Activated CD4-positive, alpha-beta T cell treated with anti-CD3 and anti-CD28 coated beads, Interleukin-2, amount 50 U/mL, for 1 hour (primary cell): ENCODE measurements at places on chromosomes 3 and 15.

DNA sequence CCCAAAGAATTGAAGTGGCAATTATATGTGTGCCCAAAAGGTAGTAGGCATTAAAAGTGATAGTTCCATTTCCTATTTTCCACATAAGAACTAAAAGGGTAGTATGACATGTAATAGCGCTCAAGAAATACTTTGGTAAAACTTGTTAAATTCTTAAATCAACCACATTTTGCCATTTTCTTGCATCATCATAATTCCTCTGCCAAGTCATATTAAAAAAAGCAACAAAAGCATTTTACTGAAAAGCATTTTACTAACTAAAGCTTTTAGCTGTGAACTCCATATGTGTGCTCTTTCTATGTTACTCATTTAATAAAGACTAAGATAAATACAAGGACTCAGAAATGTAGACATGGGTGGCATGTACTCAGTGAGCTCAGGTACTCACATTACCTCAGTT lies 70.1 kb downstream of the GPR160 start:
- no peak for DNase-seq

DNA sequence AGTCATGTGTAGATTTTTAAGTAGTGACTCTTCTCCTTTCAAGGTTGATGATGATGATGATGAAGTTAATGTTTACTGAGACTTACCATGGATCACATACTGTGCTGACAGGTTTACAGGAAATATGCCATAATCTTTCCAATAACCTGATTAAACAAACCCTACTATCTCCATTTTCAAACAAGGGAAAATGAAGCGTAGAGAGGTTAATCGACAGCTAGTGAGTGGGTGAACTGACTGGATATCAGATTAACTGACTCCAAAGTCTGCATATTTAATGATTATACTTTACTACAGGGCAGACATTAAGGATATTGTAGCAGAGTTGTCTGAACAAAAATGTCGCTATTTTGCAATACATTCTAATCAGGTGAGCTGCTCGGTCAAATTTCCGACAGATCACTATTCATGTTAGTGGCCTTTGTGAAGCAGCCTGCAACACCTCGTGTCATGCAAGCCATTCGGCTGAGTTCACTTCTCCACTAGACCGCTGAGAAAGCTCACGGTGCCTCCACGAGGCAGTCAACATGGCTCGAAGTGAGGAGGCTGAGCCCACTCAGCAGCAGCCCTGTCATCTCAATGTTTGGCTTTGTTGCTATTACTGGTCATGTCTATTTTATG lies 264.2 kb downstream of the NFKBIZ start:
- DNase-seq = no peak

DNA sequence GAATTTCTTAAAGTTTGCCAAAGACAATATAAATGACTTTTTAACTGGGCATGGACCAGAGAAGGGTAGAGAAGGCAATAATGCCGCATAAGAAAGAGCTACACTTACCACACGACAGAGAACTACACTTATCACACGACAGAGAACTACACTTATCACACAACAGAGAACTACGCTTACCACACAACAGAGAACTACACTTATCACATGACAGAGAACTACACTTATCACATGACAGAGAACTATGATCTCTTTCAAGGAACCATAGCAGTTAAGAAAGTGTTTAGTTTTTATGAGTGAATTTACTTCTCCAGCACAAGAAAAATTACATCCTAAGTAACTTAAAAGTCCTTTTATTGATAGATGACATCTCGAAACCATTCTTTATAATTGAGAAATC lies 32.0 kb downstream of the DCUN1D1 start:
- DNase-seq = no peak

GRCh38 chr3:37096975-37097374 lies 77.4 kb downstream of the LRRFIP2 start:
- no peak for DNase-seq

DNA sequence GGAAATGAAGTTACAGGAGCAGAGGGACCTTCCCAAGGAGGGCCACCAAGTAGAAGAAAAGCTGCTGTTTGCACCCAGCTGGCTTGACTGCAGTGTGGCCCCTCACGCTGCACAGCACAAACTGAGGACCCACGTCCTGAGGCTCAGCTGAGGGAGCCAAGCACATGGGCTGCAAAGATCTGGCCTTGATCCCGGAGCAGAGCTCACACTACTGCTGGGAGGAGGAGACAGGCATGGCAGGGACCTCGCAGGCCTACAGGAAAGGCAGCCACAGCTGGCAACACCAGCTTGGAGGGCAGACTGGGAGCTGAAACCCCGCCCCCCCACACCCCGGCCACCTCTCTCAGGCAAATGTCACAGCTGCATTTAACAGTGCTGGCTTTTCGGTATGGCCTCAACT lies 39.7 kb downstream of the KLHL25 start:
- DNase-seq = no peak

DNA sequence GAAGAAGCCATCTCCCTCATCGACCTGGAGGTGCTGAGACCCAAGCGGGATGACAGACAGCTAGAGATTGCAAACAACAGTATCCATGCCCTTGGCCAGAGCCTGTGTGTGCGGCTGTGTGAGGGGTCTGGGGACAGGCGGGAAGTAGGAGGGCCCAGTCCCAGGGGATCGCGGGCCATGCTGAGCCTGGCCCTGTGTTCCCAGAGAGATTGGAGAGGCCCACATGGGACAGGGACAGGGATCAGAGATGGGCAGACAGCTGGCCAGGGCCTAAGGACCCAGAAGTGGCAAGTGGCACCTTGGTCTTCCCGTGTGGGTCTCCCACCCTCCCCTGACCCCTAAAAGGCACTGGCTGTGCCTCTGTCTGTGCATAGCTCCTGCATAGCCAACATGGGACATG lies 10.9 kb upstream of the RHO start:
- DNase-seq = no peak

DNA sequence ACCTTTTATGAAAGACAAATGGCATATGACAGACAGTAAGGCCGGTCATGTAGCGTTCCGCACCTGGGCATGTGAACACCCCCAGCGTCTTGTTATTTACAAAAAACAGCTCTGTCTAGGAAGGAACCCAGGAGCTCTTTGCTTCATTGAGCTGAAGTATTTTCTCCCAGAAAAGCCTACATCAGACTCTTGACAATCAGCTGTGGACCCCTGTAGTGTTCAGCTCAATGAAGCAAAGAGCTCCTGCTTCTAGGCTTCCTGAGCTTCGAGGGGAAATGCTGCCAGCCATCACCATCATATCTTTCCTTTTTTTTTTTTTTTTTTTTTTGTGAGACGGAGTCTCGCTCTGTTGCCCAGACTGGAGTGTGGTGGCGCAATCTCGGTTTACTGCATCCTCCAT lies 4.1 kb downstream of the ASB14 start:
- no peak for DNase-seq

- no peak for DNase-seq
These were observed 10.8 kb upstream of the PDE8A start for GRCh38 chr15:84970843-84971242.

GRCh38 chr3:172071780-172072330 lies 32.5 kb downstream of the FNDC3B start:
- DNase-seq = no peak

GRCh38 chr15:55277116-55277564 lies 12.5 kb downstream of the RAB27A start:
- peak; percentile 31 for DNase-seq

- DNase-seq = peak; percentile 30
These were observed 19.6 kb downstream of the VGLL4 start for GRCh38 chr3:11624161-11624560.

DNA sequence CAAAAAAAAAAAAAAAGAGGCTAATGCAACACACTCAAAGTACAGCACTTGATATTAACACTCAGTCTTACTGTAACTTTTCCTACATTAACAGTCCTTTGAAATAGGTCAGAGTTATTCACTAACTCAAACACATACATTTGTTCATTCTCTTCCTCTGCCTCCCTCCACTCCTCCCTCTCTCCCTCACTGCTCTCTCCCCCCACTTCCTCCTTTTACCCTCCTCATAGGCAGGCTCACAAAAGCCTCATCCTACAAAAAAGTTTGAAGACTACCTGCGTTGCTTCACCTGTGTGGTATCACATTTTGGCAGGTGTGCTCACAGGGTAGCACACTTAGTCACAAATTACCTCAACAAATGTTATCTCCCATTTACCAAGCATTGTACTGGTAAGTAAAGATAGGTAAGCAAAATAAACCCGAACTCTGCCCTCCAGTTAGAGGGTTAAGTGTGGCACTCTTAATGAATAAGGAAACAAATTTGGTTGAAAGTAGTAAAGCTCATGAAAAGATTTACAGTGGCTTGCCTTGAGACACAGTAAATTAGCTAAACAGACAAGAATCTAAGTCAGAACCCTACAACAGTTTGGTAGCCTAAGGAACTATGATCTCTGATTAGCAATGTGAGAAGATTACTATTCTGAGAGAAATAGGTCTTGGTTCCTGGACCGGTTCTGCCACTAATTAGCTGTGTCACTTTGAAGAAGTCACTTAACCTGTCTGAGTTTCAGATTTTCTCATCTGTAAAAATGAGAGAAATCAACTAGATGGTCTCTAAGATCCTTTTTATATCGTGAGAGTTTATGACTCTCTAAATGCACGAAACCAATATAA lies 151.0 kb upstream of the MLF1 start:
- DNase-seq = no peak

GRCh38 chr3:62252438-62253157 lies 120.8 kb downstream of the FEZF2 start:
- DNase-seq = no peak

GRCh38 chr3:174355505-174355904 lies 503.6 kb upstream of the NAALADL2 start:
- DNase-seq = no peak

- DNase-seq = no peak
These were observed 565.6 kb upstream of the AGTR1 start for GRCh38 chr3:148131990-148132638.

DNA sequence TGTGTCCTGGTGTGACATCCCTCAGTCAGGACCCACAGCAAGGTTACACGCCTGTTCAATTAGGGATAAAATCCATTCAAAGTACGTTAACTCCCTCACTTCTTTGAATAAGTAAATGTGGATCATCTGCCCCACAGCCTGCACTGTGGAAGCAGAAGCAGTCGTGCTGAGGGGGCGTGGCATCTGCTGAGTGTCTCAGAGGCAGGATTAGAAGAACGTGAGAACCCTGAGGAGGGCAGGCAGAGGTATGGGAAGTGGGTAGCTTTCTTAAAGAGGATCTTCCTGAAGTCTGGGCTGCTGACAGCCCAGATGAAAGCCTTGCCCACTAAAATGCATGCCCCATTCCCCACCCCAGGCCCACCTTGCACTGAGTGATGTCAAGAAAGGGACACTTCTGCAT lies 28.5 kb downstream of the CRABP1 start:
- DNase-seq = no peak

GRCh38 chr3:107660306-107660976 lies 137.7 kb downstream of the BBX start:
- DNase-seq = no peak

DNA sequence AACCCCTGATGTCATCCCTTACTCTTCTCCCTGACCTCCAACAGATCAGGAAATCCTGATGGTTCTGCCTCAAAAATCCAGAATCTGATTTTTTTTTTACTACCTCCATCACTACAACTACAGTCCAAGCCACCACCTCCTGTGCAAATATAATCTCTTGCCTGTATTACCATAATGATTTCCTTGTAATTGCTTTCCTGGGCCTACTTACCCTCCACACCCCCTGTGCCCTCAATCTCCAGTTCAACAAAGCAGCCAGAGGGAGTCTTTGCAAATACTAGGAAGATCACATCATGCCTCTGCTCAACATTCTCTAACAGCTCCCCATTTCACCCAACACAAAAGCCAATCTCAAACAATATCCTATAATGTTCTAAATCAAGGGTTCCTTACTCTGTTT lies 159.9 kb downstream of the FMN1 start:
- no peak for DNase-seq

DNA sequence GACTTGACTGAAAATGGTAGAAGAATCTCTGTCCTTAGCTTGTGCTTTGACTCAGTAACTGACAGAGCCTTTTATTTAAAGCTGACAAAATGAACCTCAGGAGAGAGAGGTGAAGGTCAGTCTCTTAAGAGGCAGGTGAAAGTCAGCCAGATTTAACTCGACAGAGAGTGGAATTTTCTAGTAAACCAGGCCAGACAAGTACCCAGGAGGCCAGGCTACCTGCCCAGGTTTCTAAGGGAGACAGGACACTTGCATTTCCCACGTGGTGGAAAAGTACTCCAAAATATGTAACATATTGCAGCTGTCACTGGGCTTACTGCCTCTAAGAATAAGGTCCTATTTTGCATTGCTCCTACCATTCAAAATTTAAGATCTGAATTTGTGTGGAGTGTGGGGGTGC lies 167.9 kb downstream of the FMN1 start:
- no peak for DNase-seq

DNA sequence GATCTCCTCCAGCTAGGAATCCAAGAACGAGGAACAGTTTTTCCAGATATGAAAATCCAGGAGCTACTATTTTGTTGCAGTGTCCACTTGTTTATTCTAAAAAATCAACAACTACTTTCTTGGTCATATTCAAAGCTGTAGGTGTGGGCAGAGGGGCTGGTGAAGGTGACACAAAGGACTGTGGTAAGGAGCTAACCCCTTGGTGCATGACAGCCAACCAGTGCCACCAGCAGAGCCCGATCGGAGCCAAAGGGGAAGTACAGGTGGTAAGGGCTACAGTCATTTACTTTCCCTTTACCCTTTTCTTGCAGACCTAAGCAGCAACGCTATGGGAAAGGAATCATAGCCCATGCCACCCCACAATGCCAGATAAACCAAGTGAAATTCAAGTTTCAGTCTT lies 30.7 kb downstream of the PLA1A start:
- no peak for DNase-seq

GRCh38 chr3:178370387-178370786 lies 165.8 kb upstream of the KCNMB2 start:
- no peak for DNase-seq

- DNase-seq = peak; percentile 47
These were observed 35.9 kb downstream of the HMCES start for GRCh38 chr3:129314386-129315222.

GRCh38 chr15:78715434-78715833 lies 74.4 kb upstream of the CHRNB4 start:
- DNase-seq = no peak

GRCh38 chr3:175127075-175127662 lies 268.0 kb downstream of the NAALADL2 start:
- DNase-seq = no peak
